Fibroblast of skin of left biceps (primary cell): ENCODE measurements at places on chromosomes 12 and 14.

GRCh38 chr12:9404469-9405260 lies 196.5 kb upstream of the PZP start:
- no peak for DNase-seq

DNA sequence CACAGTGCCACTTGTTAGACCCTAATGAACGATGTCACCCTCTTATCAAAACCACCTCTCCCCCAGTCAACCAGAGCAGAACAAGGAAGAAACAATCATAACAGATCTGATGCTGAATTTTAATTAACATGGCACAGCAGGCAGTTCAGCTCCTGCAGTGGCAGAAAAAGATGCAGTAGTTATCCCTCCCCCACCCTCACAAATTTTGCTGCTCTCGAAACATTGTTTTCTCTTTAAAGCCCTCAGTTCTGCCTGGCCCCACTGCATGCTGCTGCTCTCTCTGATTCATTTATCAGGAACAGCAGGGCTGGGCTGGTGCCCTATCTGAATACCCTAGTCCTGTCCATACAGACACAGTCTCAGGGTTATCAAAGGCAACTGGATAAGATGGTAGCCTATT lies 12.2 kb downstream of the CCDC175 start:
- no peak for DNase-seq

DNA sequence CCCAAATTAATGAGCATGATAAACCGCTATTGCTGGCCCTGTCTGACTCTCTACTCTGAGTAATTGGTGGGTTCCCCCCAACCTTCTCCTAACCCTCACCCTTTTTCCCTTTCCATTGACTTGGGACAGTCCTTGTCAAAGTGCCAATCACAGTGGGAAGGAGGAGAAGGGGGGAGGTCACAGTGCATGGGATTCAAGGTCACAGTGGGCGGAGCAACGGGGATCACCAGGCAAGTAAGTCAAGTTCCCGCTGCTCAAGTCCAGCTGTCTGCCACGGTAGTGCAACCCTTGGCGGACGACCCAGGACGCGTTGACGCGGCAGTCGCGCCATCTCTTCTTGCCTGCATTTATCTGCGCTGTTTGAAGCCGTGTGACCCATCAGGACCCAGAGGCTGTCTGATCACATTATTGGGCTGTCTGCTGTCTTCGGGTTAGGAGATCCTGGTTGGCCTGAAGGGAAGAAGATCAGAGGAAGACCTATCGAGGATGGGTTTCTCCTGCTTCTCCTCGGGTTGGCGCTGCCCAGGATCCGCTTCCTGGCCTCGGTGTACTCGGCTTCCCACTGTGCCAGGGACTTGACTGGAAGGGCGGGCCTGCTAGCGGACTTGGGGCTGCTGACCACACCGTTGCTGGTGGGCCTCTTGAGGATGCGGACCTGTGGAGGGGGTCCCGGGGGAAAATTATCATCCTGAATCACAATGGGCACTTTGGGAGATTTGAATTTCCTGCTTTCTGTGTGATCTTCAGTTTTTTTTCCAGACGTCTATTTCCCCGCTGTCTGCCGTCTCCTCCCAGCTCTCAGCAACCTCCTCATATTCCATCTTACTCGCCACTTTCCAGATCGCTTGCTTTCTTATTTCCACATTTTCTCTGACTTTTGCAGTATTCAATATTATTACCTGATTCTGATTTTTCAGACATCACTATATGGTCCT lies 3.1 kb upstream of the MDM2 start:
- no peak for DNase-seq

- DNase-seq: no peak
Measured at GRCh38 chr12:86658303-86658702, 402.1 kb upstream of the MGAT4C start.

DNA sequence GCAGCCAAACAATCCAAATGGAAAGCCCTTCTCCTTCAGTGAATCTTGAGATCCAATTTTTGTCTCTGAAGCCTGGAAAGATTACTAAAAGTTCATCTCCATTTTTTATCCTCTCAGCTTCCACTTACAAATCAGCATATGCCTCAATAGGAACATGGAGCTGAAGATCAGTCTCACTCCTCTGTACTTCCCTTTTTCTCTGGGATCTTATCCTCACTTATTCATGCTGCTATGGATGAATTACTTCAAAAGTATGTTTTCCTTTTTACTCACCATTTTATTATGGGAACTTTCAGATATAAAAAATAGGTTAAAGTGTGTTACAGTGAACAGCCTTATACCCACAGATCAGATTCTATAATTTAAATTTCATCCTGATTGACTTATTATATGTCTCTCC lies 14.4 kb upstream of the NTF3 start:
- no peak for DNase-seq

DNA sequence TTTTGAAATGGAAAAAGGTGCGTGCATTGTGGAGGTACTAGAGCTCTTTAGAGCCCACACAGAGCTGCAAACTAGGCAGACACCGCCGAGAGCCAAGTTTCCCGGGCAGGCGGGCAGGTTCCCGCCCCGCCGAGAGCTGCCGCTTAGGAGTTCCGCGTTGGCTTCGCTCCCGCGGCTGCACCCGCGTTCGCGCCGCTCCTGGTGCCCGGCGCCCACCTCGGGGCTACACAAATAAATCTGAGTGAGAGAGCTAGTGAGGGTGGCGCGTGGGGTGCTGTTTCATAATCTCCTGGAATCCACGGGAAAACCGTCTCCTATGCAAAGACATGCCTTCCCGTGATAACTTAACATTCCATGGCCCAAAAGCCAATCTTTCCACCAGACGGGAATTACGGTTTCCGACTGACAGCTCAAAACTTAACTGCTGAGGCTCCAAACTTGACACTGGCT lies 645 bp downstream of the KITLG start:
- no peak for DNase-seq
